ENCODE measurements at places on chromosomes 11 and 22. TPM values are rescaled to one million over a fixed set of nuclear protein-coding genes. Genes with fewer than 3 reads are reported as not detected.

Gene YAP1
- 159 TPM for total RNA-seq

Gene IGLL1
- total RNA-seq, result not detected

DNA sequence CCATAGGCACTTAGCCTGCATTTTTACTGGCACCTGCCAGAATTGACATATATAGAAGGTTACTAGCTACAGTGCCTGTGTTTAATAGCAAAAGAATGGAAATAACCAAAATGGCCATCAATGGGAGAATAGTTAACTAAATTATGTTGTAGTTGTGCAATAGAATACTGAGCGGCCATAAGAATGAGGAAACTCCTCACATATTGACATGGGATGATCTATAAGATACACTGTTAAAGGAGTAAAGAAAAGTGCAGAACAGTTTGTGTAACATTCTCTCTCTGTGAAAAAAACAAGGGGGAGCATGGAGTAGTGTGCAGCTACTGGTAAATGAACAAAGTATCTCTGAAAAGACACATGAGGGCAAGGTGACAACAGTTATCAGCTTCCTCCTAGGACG, 21.5 kb downstream of the ARAP1 start:
- no peak for DNase-seq

Gene TMEM25
- 14.6 TPM for total RNA-seq

Gene PGAP2
- 19.7 TPM for total RNA-seq

Gene OR4D5
- total RNA-seq, result not detected

GRCh38 chr11:121437018-121437685, 15.0 kb upstream of the SORL1 start:
- DNase-seq, result no peak

DNA sequence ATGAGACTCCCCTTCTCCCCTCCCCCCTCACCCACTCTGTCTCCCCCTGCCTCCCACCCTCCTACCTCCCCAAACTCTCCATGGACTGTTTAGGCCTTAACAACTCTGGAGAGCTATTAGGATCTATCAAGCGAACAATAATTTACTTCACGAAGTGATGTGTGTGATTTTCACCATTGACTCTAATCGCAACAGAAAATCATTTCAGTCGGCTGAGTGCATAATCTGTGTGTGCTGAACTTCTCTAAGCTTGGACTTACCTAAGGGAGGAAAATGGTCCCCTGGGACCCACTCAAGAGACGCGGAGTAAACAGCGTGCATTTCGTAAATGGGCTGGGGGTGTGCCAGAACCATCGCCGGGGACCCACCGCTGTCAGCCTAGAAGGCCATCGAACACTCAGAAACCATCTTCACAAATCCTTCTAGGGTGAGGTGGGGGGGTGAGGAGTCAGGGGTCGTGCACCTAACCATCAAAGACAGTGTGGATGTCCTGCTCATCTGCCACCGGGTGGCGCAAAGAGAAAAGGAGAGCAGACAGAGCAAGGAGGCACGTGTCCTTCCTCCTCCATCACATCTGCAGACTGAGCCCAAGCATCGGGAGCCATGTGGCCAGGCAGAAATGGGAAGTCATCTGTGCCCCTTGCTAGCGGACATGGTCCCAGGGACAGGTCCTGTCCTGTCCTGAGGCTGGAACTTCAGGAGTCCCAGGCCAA, 62.1 kb upstream of the NUP50 start:
- peak; percentile 64 for DNase-seq

Gene C2CD3
- total RNA-seq, result 17.4 TPM

DNA sequence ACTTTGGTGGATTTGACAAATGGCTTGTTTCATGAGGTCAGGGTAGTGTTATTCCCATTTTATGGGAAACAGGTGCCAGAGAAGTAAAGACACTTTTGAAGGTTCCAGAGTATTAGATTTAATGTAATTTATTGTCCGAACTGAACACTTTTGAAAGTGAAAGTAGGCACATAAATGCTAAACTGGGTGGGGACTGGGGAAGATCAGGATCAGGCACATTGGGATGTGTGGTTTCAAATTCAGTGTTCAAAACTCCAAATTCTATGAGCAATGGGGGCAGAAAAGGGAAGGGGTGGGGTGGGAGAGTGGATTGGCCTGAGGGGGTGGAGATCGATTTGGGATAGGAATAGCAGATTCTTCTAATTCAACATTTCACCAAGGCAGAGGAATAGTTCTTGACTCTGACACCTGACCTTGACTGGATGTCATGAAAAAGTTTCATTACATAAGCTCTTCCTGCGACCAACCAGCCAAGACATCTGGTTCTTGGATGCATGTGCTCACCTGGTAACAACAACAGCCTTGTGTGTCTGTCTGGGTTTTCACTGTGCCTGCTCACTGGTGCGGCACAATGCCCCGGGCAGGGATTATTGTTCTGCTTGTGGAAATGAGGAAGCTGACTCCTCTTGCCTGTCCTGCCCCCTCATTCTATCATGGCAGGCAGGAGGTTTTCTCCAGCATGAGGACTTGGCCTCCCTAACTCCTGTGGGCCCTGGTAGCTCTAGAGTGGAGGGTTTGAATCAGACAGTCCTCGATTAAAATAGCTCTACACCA, 10.8 kb downstream of the PPFIBP2 start:
- no peak for DNase-seq

- no peak for DNase-seq
These were observed 1.8 kb upstream of the NCF4 start for GRCh38 chr22:36858966-36859365.

GRCh38 chr22:38860283-38861169, 11.5 kb downstream of the CBX6 start:
- DNase-seq, result no peak

- no peak for DNase-seq
These were observed 1137.0 kb downstream of the FAM181B start for GRCh38 chr11:81596704-81597103.

- DNase-seq, result no peak
These were observed 3.8 kb downstream of the GTSE1 start for GRCh38 chr22:46300491-46300890.

GRCh38 chr11:11415901-11416300, 62.9 kb upstream of the CSNK2A3 start:
- DNase-seq, result no peak

DNA sequence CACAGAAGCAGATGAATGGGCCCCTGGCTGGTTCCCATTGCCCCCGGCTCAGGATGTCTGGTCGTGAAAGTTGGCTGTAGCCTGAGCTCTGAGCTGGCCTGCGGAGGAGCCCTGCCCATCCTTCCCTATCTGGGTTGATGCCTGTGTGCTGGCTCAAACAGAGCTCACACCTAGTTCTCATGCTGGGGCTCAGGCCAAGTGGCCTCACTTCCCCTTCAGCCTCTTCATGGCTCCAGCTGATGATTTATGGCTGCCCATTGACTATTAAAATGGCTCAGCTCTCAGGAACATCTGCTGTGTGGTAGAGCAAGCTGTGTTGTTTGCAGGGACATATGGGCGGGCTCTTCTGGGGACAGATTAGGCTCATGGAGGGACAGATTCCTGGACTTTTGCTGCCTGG, 64.7 kb downstream of the ADAMTS15 start:
- DNase-seq, result peak; percentile 16

GRCh38 chr11:87252869-87253268, 215.1 kb downstream of the TMEM135 start:
- DNase-seq, result no peak

DNA sequence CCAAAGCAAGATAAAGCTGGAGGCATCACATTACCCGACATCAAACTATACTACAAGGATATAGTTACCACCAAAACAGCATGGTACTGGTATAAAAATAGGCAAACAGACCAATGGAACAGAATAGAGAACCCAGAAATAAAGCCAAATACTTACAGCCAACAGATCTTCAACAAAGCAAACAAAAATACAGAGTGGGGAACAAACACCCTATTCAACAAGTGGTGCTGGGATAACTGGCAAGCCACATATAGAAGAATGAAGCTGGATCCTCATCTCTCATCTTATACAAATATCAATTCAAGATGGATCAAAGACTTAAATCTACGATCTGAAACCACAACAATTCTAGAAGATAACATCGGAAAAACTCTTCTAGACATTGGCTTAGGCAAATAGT, 50.0 kb upstream of the CLTCL1 start:
- no peak for DNase-seq

DNA sequence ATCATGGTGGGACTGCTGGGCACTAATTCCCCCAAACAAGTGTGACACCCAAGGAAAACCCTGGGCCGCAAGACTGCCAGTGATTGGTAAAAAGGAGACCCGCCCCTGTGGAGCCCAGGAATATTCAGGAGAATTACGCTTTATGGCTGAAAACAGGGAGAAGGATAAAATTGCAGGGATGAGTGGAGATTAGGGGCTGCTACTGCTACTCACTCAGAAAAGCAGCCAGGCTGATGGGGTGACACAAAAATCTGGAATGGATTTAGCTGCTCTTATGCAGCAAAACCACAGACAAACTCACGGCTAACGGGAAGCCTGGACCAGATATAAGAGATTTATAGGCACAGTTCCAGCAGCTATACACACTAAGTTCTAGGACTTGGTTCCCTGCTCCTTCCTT, 4.4 kb upstream of the FBXO3 start:
- DNase-seq, result peak; percentile 54

DNA sequence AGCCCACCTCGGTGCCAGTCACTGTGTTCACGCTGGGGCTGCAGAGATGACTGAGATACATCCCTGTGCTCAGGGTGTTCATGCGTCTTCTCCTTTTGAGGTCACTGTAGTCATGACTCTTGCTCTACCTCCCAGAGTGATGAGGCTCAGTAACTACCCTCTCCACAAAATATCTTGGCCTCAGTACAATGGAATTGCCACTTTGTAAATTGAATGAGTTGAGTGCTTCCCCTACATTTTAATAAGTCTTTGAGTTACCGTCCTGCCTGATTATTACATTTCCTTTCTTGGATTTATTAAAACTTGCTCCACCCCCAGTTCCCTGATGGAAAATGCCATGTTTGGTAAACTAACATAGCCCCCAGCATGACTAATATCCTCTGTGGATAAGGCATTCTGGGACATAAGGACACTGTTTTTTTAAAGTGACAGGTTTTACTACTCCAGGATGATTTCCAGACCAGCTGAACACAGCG, 15.9 kb downstream of the PRSS23 start:
- DNase-seq, result peak; percentile 56
